ENCODE measurements at places on chromosomes 12 and 14.

- no peak for DNase-seq
These were observed 54.0 kb upstream of the CISTR start for GRCh38 chr12:53805791-53806190.

- no peak for DNase-seq
These were observed 65.6 kb upstream of the TMEM263 start for GRCh38 chr12:106889950-106890626.

DNA sequence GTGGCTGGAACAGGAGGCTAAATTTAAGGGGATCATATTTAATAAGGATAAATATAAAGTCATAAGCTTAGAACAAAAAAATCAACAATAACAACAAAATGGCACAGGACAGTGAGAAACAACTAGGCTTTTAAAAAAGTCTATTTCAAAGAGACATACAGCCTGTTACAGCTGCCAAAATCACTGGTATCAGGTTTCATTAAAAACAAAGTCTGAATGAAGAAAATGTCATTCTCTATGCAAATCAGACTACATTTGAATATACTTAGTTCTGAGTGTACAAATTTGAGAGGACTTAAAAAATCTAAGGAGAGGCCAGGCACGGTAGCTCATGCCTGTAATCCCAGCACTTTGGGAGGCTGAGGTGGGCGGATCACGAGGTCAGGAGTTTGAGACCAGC is 44.0 kb downstream of the TFCP2 start:
- DNase-seq: no peak

- DNase-seq: no peak
These were observed 64.9 kb downstream of the FRMD6 start for GRCh38 chr14:51716610-51717009.

DNA sequence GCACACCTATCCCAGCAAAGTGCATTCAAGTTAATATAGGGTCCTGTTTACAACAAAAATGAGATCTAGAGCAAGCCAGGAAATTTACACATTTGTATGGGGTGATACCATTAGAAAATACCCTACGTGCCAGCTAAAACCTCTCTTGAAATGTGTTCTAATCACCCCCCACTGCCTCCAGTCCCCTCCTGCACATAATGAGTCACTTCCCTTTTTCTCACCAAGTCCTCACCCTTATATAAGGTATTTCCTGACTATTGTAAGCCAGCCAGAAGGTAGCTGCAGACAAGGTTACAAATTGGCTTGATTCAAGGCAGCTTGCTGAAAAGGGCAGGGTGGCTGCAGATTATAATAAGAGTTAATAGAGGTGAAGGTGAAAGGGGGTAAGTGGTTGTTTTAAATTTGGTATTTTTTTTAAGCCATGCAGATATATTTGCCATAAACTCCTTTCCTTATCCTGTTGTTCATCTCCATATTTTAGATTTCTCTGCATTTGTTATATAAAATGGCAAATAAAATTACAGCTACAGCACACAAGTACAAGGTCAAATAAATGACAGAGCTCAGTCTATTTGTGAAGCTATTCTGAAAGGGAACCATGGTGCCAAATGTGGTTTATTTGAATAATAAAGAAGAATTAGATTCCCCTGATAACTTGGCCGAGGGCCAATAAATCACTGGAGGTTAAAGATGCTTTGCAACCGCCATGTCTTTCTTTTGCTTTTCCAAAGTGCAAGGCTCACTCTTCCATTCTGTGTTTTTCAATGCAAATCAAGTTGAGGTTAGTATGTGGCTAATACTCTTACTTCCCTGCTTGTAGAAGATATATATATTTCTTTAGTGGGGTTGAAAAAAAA is 385.9 kb downstream of the EGLN3 start:
- DNase-seq: no peak

DNA sequence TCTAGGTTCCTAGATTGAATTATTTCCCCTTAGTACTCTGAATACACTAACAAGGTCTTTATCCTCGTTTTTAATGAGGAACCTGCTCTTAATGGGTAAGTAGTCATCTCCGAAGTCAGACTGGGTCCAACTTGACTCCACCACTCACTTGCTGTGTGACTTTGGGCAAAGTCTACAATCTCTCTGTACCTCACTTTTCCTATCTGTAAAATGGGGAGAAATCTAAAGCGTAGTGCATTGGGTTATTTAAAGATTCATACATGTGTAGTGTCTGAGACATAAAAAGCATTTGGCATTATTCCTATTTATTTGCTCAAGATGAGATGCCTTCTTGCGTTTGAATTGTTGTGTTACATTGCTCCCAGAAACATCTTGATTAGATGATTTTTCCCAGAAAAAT is 51.5 kb downstream of the GTF2A1 start:
- DNase-seq: no peak

GRCh38 chr12:112859291-112859690 is 47.5 kb upstream of the OAS1 start:
- DNase-seq: no peak

- no peak for DNase-seq
These were observed 64.5 kb upstream of the DAAM1 start for GRCh38 chr14:59123975-59124374.

- no peak for DNase-seq
These were observed 156.0 kb upstream of the DIO3 start for GRCh38 chr14:101405171-101405883.

- no peak for DNase-seq
These were observed 22.8 kb upstream of the MMP17 start for GRCh38 chr12:131805421-131805820.

DNA sequence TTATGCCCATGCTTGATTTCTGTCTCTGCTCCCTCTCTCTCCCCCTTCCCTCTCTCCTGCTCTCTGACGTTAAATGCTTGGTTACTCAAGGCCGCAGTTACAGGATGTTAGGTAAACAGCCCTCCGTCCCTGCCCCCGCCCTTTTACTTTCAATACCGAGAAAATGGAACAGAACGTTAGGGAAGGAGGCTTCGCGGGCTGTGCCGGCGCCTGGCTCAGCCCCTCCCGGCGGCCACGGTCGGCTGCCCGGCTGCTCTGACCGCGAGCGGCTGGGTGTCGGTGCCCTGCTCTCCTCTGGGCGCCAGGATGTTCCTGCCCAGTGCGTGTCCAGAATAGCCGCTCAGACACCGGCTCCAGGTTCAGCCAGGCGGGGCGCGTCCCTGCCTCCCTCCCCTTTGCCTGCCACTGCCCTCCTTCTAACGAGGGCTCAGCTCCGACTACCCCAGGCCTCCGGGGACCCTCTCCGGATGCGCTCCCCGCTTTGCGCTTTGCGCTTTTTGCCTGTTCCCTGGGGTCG is 166.1 kb downstream of the ADCK1 start:
- DNase-seq: no peak

DNA sequence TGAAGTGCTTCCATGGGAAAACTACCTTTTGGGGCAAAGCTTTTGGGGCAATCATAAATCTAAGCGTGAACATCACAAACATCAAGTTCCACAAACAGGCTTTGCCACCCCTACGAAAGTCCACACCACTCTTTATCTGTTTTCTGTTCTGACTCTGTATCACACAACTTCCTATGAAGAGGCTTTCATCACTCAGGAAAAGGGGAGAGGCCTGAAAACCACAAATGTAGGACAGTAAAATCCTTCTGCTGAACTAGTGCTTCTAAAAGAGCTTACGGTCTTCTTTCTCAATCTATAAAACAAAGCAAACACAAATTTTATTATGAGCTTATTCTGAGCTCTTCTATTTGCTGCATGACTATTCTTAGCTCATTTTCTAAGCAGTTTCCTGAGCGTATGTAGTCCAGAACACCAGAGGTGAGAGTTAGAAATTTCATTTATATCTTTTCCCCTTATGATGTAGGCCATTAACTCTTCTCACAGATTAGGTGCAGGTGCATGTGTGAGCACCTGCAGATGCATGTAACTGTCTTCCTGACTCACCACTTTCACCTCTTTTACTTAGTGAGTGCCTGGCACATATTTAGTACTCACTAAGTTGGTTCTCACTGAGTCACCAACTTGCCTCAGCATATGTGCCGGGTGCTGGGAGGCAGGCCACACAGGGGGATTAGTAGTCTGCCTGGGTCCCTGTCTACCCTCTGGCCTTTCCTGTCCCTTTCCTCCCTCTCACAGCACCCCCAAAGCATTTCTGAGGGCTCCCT is 32.9 kb upstream of the SYCP3 start:
- no peak for DNase-seq

DNA sequence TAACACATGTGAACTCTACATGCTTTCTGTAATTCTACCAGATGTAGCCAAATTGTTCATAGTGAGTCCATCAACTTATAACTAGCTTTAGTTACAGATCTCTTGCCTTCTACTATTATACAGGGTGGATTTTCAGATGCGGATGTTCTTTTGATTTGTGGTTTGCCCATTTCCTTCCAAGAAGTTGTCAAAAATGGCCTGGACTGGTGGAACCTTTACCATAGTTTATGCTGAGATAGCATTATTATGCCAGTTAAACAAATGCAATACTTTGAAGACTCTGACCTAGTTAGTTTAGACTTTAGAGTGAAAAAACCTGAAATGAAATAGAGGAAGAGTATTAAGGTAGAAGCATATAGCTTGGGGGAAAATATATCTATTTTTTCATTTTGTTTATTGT is 27.4 kb upstream of the CFL2 start:
- no peak for DNase-seq

Data from stimulated activated naive CD4-positive, alpha-beta T cell (primary cell).